ENCODE measurements at places on chromosomes 12 and 14. TPM values are rescaled to one million over a fixed set of nuclear protein-coding genes. Genes with fewer than 3 reads are reported as not detected.

KITLG gene
- 70.4 TPM for total RNA-seq

CD27 gene
- 0.63 TPM for total RNA-seq

TRHDE gene
- total RNA-seq = 21.3 TPM

FSCB gene
- total RNA-seq = 0.31 TPM

CPM gene
- 0.94 TPM for total RNA-seq

KCNA5 gene
- 2.5 TPM for total RNA-seq

BCL11B gene
- 48.5 TPM for total RNA-seq

KSR2 gene
- total RNA-seq = 2.5 TPM

CLEC14A gene
- total RNA-seq = 4.1 TPM

HOXC13 gene
- not detected for total RNA-seq

ST8SIA1 gene
- total RNA-seq = 44.1 TPM

LRRC10 gene
- total RNA-seq = not detected

IAPP gene
- not detected for total RNA-seq

MMP19 gene
- total RNA-seq = not detected

TAS2R9 gene
- total RNA-seq = 2.8 TPM

FAM90A1 gene
- not detected for total RNA-seq

CRACR2A gene
- total RNA-seq = 1.9 TPM

PRKD1 gene
- 28.2 TPM for total RNA-seq

FBXO34 gene
- total RNA-seq = 34.4 TPM

LTB4R2 gene
- total RNA-seq = 2.2 TPM

PCED1B gene
- total RNA-seq = 1.3 TPM

PZP gene
- total RNA-seq = not detected

SERPINA9 gene
- not detected for total RNA-seq

PPFIA2 gene
- total RNA-seq = 338 TPM

PUS7L gene
- 49.8 TPM for total RNA-seq

SERPINA12 gene
- not detected for total RNA-seq

A2ML1 gene
- 1.6 TPM for total RNA-seq

SLC24A4 gene
- 0.63 TPM for total RNA-seq

NPAS3 gene
- 42.9 TPM for total RNA-seq

CACNA2D4 gene
- 0.31 TPM for total RNA-seq

FCF1 gene
- total RNA-seq = 21.0 TPM

SLC35E3 gene
- 18.2 TPM for total RNA-seq

PLD4 gene
- total RNA-seq = 2.5 TPM

LMNTD1 gene
- not detected for total RNA-seq

RDH16 gene
- 3.1 TPM for total RNA-seq

KCNMB4 gene
- total RNA-seq = 55.1 TPM

KCNH3 gene
- 10.3 TPM for total RNA-seq

SERPINA10 gene
- not detected for total RNA-seq
